ENCODE measurements at places on chromosomes 12 and 14. TPM values are rescaled to one million over a fixed set of nuclear protein-coding genes. Genes with fewer than 3 reads are reported as not detected.

Gene KRT82
- not detected for total RNA-seq

Gene PGF
- total RNA-seq: 6.3 TPM

Gene TMEM116
- 8.0 TPM for total RNA-seq

Gene TMEM132D
- 5.3 TPM for total RNA-seq

Gene PTPRQ
- not detected for total RNA-seq

Gene OAS3
- 2.6 TPM for total RNA-seq

Gene TAS2R8
- not detected for total RNA-seq

Gene TDRD9
- not detected for total RNA-seq

- H3K36me3 ChIP-seq: no peaks in the 10 kb centered on the region
- DNase-seq: no peak
- H3K27me3 ChIP-seq: no peaks in the 10 kb centered on the region
Observed at GRCh38 chr14:103423050-103423461, 37.8 kb downstream of the MARK3 start.

DNA sequence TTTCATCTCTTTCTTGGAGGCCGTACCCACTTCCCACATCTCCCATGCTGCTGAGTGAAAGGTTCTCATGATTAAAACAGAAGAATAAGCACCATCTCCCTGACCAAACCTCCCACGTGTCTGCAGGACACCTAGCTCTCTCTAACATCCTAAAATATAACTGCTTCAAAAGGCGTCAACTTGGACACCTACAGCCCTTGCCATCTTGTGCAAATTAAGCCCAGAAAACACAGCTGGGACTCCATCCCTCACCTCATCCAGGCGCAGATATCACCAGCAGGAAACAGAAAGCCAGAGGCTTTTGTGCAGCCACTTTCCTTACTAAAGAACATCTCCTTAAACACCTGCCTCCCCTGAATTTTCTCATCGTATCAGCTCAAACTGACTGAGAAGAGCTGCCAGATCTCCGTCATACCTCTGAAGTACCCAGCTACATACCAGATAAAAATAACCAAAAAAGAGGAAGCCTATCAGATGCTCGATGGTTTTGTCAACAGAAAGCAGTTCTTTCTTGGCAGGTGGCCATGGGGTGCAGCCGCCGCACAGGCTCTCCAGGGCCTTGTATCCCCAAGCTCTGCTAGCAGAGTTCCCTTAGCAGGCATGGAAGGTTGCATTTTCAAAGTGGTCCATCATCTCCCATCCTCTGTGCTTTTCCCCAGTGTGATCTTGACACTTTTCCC is 28.8 kb downstream of the MAP3K9 start:
- H3K27me3 ChIP-seq: no peaks in the 10 kb centered on the region
- no peaks in the 10 kb centered on the region for H3K36me3 ChIP-seq
- no peak overlapping the region for H3K27ac ChIP-seq
- H3K4me3 ChIP-seq: no peak overlapping the region
- DNase-seq: no peak

- H3K36me3 ChIP-seq: no peaks in the 10 kb centered on the region
- H3K27me3 ChIP-seq: no peaks in the 10 kb centered on the region
- no peak for DNase-seq
Observed at GRCh38 chr12:128991716-128992115, 138.4 kb downstream of the GLT1D1 start.

GRCh38 chr12:5264006-5264405 is 167.9 kb upstream of the NTF3 start:
- H3K4me1 ChIP-seq: peaks cover 14% of the 10 kb centered on the region
- H3K27ac ChIP-seq: no peak overlapping the region
- H3K36me3 ChIP-seq: no peaks in the 10 kb centered on the region

DNA sequence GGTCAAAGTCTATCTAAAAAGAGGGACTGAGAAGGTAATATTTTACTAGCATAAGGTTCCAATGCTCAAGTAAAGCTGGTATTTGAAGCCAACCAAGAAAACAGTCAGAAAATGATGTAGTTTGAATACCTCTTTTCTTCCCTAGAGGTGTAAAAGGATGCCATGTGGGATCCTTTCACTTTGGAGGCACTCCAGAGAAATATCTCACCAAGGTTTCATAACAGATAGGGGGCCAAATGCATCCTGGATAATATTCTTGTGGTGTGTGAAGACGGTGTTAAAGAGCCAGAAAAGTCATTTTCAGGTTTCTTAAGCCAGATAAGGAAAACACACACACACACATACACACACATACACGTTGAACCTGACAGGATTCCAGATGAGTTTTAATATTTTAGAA is 136.1 kb upstream of the PRKD1 start:
- H3K4me1 ChIP-seq: no peaks in the 10 kb centered on the region
- no peak for DNase-seq
- no peaks in the 10 kb centered on the region for H3K27me3 ChIP-seq
- no peak overlapping the region for H3K4me3 ChIP-seq
- no peaks in the 10 kb centered on the region for H3K36me3 ChIP-seq

DNA sequence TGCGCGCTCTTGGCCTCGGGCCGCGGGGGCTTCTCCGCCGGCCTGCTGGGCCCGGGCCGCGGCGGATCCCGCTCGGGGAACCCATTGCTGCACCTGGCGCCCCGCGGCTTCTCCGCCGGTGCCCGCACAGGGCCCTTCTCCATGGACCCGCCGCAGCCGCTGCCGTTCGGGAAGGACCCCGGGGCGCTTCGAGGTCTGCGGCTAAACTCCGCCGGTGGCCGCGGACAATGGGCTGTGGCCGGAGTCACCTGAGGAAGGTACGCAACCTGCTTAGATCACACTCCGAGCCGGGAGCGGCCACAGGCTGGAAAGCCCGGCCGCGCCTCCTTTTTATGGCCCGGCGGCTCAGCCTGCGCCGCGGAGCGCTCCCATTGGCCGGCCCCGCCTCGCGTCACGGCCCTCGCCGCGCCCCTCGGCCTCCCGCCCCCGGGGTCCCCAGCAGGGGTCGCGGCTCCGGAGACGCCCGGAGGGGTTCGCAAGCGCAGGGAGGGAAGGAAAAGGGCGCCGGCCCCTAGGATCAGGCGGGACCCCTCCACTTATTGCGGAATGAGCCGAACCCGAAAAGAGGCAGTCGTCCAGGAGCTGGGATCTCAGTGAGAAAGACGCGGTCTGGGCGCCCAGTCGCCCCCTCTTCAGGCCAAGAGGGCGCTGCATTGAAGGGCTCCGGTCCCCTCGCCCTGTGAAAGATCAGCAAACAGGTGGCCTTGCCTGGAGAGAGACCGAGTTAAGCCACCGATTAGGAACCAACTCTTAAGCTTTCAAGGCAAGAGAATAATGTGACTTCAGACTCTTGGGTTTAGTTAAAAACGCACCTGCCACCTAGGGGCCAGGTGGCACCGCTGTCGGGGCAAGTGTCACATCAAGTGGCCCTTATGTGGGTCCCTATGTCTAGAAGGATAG is at the start of gene GCH1:
GCH1 (minus strand) TSS at position 306 of the 900 bp plus-strand sequence; CDS start at position 143, 163 bp downstream.
- H3K27ac ChIP-seq: no peak within 1 kb of the TSS
- no peaks in the 10 kb centered on the region for H3K36me3 ChIP-seq
- H3K4me1 ChIP-seq: peaks cover 7% of the 10 kb centered on the region
- peaks cover 31% of the 10 kb centered on the region for H3K27me3 ChIP-seq
- peak; percentile 93 for DNase-seq

DNA sequence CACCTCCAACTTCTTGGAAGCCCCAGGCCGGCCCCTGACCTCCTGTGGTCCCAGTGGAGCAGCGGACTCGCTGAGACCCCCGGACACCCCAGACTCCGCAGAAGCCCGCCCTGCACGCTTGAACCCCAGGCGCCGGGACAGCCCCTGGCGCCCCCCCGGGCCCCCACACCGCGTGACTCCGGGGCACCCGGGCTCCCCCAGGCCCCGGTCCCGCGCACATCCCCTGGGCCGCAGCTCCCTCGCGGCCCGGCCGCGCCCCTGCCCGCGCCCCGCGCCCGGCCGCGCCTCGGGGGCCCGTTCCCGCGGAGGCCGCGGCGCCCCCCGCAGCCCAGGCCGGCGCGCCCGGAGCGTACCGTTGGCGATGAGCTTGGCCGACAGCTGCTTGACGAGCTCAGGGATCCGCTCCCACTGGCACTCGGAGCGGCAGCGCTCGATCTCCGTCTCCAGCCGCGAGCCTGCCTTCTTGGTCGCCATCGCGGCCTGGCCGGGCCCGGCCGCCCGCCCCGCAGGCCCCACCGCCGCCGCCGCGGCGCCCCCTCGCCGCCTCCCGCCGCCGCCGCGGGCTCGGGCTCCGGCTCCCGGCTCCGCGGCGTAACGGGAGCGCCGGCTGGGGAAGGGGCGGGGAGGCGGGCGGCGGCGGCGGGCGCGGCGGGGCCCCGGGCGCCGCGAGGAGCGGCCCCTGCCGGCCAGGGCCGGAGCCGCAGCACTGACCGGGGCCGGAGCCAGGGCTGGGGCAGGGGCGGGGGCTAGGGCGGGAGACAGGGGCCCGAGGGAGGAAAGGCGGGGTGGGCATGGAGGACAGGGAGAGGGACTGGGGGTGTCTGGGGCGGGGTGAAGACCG is at the start of gene TTC7B:
TTC7B (minus strand) TSS at position 609 of the 841 bp plus-strand sequence; CDS start at position 474, 135 bp downstream.
- no peaks in the 10 kb centered on the region for H3K36me3 ChIP-seq
- H3K27ac ChIP-seq: no peak within 1 kb of the TSS
- DNase-seq: peak; percentile 72
- peaks cover 13% of the 10 kb centered on the region for H3K4me1 ChIP-seq
- H3K27me3 ChIP-seq: peaks cover 14% of the 10 kb centered on the region

DNA sequence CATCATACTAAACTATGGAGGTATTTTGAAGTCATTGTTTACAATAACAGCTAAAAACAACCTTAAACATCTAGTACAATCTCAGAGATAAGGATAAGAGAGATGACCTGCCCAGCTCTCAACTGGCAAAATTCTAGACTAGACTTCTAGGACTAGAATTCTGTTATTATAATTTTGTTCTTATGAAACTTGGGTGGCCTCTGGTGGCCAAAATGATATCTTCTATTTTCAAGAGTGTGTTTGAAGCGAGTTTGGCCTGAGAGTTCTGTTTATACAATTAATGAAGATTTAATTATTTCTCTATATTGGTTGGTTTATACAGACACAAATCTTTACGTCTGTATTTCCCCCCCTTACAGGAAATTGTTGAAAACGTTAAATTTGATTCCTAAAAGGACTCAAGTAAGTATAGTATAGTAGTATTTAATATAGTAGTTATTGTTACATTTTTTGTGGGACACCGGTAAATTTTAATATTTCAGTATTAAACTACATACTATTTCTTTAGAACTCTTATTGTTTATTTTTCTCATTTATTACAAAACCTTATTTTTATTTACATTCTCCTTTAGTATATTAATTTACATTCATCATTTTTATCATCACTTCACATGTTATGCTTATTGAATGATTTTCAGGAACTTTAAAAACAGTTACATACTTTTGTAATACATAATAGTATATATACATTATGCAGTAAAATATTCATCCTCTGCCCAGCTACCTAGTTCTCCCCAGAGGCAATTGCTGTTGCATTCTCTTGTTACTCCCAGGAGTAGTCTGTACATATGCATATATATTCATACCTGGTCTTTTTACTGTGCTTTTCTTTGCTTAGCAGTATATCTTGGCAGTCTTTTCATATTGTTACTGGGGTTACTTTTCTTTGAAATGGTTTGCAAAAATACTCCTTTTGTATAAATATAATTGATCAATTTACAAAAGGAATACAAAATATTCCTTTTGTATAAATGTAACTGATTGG is 6.6 kb downstream of the PPHLN1 start:
- peak; percentile 40 for DNase-seq
- peaks cover 25% of the 10 kb centered on the region for H3K4me1 ChIP-seq
- H3K4me3 ChIP-seq: no peak overlapping the region
- peaks cover 7% of the 10 kb centered on the region for H3K36me3 ChIP-seq

- H3K27ac ChIP-seq: no peak overlapping the region
- DNase-seq: no peak
- H3K4me1 ChIP-seq: no peaks in the 10 kb centered on the region
Observed at GRCh38 chr14:32593290-32593942, 264.3 kb downstream of the AKAP6 start.

GRCh38 chr14:56805201-56805991 is 4.9 kb downstream of the OTX2 start:
- peak overlapping the region; percentile 60 for H3K27ac ChIP-seq
- peaks cover 5% of the 10 kb centered on the region for H3K36me3 ChIP-seq
- H3K4me1 ChIP-seq: peaks cover 46% of the 10 kb centered on the region
- peak; percentile 96 for DNase-seq
- peaks cover 82% of the 10 kb centered on the region for H3K27me3 ChIP-seq

DNA sequence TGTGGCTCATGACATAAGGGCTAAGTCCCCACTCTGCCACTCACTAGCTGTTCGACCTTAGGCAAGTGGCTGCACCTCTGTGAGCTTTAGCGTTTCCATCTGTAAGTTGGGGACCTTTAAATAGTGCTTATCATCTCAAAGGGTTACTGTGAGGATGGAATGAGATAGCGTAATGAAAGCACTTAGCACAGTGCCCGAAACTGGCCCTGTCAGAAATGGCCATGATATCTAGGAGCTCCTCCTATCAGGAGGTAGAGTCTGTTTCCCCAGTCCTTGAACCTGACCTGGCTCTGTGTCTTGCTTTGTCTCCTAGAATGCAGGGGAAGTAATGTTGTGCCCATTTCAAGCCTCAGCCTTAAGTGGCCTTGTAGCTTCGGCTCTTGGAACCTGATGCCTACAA is 211.0 kb downstream of the RBM19 start:
- H3K4me3 ChIP-seq: no peak overlapping the region
- H3K4me1 ChIP-seq: no peaks in the 10 kb centered on the region
- DNase-seq: no peak
- no peaks in the 10 kb centered on the region for H3K36me3 ChIP-seq
- no peak overlapping the region for H3K27ac ChIP-seq

- no peak for DNase-seq
- no peak overlapping the region for H3K4me3 ChIP-seq
- H3K27ac ChIP-seq: no peak overlapping the region
- H3K4me1 ChIP-seq: peaks cover 8% of the 10 kb centered on the region
Observed at GRCh38 chr14:66234411-66234810, 251.8 kb upstream of the CCDC196 start.

- no peak overlapping the region for H3K27ac ChIP-seq
- no peaks in the 10 kb centered on the region for H3K4me1 ChIP-seq
- no peaks in the 10 kb centered on the region for H3K36me3 ChIP-seq
- H3K4me3 ChIP-seq: no peak overlapping the region
Observed at GRCh38 chr14:31051511-31051910, 25.3 kb upstream of the STRN3 start.

- H3K27me3 ChIP-seq: no peaks in the 10 kb centered on the region
- H3K4me3 ChIP-seq: no peak overlapping the region
Observed at GRCh38 chr14:101109981-101110728, 206.6 kb upstream of the RTL1 start.

- no peak overlapping the region for H3K4me3 ChIP-seq
- H3K27ac ChIP-seq: no peak overlapping the region
Observed at GRCh38 chr12:54214553-54215406, 26.0 kb upstream of the SMUG1 start.

GRCh38 chr14:57487771-57488170 is 5.9 kb downstream of the CCDC198 start:
- H3K4me1 ChIP-seq: no peaks in the 10 kb centered on the region
- no peak overlapping the region for H3K4me3 ChIP-seq
- H3K27ac ChIP-seq: no peak overlapping the region
- H3K36me3 ChIP-seq: no peaks in the 10 kb centered on the region

Data from GM23338 (cell line).